ENCODE measurements at places on chromosomes 4 and X.

DNA sequence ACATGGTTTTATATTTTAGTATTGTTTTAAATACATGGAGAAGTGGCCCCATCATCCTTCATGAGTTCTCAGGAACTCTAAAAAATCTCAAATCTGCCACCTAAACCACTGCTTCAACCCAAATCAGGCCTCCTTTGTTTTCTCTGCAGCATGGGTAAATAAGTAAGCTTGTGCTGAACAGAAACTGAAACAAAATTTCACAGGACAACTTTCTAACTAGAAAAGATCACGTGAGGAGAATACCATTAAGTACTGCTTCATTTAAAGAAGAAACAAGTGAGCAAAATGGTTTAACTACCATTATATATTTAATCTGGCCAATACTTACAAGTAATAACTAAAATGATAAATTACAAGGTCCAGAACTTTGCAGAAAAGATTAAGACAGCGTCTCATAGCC lies 2.5 kb downstream of the ARAP2 start:
- no peak for DNase-seq

DNA sequence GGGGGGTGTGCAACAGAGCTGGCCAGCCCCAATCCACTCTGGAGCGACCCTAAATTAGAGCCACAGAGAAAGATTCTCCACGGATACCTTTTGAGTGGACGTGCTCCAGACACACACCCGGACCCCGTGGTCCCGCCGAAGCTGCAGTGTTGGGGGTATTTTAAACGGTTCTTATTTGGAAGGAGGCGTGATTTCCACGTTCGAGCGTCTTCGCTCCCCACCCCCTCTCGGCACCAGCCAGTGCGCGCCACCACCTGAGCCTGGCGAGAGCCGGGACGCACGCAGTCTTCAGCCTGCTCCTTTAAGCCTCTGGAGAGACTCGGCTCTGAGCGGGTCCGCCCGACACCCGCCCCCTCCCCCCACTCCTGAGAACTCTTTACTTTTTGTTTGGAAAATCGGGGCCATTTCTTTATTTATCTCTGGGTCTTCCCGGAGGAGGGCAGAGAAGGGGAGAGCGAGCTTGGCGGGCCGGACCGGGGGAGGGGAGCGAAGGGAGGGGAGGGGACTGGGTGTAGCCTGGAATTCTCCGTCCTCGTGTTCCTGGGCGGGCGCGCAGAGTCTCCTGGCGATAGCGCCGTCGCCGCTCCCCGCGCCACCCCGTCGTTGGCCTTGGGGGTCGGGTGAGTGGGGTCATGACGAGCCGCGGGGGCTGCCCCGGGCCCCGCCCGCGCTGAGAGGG lies 668 bp upstream of the PTCHD1 start:
- peak; percentile 76 for DNase-seq

GRCh38 chrX:80285131-80285773 lies 135.0 kb upstream of the TENT5D start:
- DNase-seq = peak; percentile 43

DNA sequence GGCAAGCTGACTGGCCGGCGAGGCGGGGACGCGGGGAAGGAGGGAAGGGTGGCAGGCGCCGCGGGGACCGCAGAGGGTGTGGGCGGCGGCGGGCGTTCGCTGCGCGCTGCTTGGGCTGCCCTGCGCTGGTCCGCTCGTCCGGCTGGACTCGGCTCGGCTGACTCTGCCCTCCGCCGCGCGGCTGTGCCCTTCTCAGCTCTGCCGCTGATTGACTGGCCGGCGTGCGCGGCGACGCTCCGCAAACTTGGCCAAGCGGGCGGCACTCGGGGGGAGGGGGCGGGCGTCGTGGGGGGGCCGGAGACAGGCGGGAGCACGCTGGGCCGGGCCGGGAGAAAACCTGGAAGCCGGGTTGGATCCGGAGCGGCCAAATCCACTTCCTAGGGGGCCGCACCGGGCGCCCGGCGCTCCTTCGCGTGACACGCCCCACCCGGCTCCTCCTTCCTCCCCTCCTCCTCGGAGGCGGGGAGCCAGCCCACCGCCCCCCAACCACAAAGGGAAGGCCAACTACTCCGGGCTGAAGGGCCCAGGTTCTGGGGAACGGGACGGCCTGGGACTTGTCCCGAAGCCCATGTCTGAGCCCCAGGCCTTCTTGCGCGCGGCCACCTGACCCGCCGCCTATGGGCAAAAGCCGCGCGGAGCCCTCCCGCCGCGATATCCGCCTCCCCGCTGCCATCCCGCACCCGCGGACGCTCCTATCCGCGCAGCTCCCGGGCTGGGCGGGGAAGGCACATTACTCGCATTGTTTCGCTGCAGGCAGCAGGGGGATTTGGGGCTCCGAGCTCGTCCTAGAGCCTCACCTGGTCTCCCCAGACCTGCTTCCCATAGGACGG lies at the start of gene GPC4:
GPC4 (minus strand) TSS at position 214 of the 830 bp plus-strand sequence. CDS start 524 bp downstream, outside the sequence.
- peak; percentile 78 for DNase-seq

GRCh38 chr4:41880840-41881831 lies 54.1 kb upstream of the TMEM33 start:
- DNase-seq = peak; percentile 41

GRCh38 chr4:31084806-31085416 lies 364.7 kb downstream of the PCDH7 start:
- no peak for DNase-seq

DNA sequence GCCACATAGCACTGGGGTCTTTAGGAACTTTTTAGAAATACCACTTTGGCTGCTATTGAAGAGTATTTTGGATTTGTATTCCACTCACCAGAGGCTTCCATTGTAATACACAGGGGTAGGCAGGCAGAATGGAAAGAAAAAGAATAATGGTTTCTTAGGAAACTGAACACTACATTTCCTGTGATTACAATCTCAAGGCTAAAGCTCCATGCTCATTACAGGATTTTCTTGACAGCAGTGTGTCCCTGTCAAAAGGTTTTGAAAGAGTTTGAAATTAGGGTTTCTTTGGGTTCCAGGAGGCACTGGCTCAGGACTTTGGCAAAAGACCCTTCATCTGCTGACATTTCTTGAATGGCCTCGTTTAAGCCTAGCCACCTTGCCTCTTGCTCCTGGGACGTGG lies 74.8 kb upstream of the STIM2 start:
- DNase-seq = no peak

DNA sequence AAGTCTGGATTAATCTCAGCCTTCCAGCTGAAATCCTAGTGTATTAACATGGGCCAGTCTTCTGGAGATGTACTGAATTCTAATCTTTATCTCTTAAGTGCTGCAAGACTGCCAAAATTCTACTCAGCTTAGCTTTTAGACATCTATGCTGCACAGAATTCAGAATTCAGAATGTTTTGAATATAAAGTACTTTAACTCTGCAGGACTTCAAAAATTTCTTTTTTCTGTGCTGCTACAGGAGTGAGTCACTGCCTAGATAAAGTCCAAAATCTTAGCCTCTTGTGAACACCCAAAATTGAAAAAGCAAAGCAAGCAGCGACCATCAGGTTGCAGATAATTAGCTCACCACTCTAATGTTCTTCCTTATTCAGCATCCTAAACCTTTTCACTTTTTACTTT lies 1092.6 kb upstream of the PCDH10 start:
- no peak for DNase-seq

GRCh38 chr4:48270951-48271473 lies 1.4 kb upstream of the TEC start:
- no peak for DNase-seq

- DNase-seq = no peak
Measured at GRCh38 chr4:15233626-15234025, 194.2 kb upstream of the C1QTNF7 start.

- no peak for DNase-seq
Measured at GRCh38 chr4:123672987-123673386, 276.4 kb downstream of the SPRY1 start.

- no peak for DNase-seq
Measured at GRCh38 chr4:174631901-174632758, 109.8 kb upstream of the HPGD start.

DNA sequence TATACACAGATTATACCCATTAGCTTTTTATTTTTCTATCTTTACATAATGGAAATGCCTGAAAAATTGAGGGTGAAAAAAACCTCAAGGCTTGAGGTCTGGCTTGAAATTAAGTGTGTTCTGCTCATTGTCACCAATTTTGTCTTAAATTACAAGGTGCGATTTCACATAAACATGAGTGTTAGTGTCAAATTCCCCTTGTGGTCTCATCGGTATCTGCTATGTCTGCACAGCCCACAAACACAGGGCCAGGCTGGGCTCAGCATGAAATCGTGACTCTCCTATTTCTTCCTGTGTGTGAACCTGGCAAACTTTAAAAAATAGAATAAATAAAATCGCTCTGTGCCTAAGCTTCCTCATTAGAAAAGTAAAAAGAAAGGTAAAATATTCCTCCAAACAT lies 109.1 kb downstream of the CRLF2 start:
- no peak for DNase-seq

DNA sequence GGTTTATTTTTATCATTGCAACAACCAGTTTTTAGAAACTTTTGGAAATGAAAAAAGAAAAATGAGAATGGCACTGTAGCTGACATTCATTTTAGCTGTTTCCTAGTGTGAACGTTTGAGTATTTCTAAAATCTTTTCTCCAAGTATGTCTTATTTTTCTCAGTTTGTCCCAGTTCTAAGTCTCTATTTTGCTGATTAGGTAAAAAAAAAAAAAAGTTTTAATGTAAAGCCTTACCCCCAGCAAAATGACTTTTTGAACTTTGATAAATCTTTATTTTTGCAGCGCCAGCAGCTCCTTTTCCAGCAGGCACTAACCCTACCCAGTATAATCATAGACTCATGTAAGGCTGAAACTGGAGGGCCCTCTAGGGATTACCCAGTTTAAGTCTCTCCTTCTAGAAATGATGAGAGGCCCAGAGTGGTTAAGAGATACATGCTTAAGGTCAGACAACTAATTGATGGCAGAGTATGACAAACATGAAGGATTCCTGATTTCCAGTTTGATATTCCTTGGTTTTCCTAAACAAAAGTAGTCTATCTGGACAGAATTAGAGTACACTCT lies 84.3 kb upstream of the SLC4A4 start:
- DNase-seq = no peak

DNA sequence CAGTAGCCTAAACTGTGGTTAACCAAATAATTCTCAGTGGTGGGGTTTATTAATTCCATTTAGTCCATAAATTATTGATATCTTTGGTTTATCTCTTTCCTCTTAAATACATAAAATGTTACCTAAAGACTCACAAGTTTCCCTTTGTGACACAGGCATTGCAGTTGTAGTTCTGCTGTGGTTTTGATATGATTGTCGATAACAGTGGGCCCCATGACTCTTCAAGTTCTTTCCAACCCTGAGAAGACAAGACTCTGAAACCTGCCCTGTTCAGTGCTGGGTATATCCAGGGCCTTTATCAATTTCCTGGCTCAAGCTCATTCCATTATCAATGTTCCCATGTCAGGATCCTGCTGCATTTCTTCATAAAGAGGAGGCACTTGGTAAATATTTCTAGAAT lies 117.9 kb upstream of the TBC1D9 start:
- no peak for DNase-seq

DNA sequence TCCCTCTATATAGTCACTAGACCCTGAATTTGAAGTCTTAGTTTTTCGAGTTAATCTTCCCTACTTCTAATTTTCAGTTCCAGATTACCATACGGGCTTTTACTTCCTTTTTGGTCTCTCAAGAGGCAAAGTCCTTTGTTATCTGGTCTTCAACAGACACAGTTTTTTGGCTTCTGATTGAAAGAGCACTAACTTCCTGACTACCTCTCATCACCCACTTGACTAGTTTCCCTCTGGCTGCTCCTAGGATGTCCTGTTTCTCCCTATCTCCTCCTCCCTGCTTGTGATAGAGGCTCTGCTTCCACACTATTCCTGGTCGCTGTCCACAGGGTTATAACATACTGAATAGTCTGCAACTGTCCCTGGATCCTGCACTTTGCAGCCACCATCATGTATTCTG lies 16.7 kb upstream of the WDR44 start:
- no peak for DNase-seq

- DNase-seq = no peak
Measured at GRCh38 chr4:166662266-166662843, 571.9 kb downstream of the SPOCK3 start.

- no peak for DNase-seq
Measured at GRCh38 chrX:54991706-54992105, 2.3 kb downstream of the PFKFB1 start.

DNA sequence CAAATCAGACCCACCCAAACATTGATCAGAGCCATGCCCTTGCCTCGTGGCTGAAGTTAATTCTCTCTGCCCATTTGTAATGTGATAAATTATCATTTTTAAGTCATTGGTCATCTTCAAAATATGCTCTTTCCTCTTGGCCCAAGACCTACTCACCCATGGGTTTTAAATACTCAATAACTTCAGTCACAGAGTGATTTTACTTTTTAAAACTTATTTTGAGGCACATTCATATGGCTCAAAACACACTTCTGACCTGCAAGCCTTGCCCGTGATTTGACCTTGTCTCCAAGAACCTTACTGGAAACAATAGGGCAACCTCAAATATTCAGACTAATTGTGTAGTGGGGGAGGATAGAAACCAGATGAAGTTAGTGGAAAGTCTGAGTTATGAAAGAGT lies 176.2 kb upstream of the LNX1 start:
- no peak for DNase-seq

DNA sequence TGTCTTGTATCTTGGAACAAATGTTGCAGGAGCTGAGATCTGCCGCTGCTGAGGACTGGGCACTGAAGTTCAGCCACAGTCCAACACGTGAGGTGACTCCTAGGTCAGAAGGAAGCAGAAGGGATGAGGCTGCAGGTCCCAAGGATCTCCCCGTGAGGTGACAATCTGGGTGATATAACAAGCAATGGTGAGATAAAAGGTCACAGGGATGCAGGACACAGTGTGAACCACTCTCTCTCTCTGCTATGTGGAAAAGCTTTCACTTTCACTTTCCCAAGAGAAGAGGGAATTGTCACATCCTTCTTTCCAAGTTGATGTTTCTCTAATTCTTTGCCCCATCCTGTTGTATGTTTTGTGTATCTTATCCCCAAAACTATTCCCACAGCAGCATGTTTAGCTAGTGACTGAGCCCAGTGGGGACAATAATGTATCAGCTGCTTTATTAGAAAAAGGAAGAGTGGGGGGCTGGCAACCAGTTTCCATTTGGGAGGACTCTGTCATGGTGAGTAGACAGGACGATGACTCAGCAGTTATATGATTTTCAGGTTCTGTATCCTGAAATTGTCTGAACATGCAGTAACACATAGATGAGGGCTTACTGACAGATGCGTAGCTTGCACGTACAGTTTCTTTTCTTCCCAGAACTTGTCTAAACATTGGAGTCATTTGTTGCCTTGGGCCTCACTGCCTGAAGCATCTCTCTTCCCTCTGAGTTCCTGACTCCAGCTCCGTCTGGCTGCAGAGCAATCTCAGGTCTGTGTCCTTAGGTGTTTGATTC lies 1415.8 kb upstream of the TENM3 start:
- DNase-seq = peak; percentile 29

DNA sequence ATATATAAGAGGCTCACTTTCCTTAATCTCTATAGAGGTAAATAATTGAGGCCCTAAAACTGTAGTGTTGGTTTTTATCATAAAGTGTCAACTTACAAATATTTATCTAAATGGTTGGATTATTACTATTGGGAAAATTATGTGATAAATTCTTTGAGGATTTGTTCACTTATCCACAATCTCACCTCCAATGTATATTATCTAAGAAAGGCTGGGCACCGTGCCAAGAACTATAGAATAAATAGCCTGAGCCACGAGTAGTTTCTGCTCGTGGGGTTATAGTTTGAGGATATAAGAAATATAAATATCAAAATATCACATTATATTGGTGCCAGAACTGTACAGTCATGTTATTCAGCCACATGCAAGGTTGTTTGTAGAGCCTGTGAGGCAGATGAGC lies 177.9 kb downstream of the VEGFC start:
- no peak for DNase-seq

GRCh38 chr4:102355748-102356147 lies 10.5 kb upstream of the SLC39A8 start:
- no peak for DNase-seq

GRCh38 chrX:21912989-21913388 lies 27.5 kb upstream of the SMS start:
- DNase-seq = no peak

All from H9 (cell line).